ENCODE measurements at places on chromosomes 7 and 10.

DNA sequence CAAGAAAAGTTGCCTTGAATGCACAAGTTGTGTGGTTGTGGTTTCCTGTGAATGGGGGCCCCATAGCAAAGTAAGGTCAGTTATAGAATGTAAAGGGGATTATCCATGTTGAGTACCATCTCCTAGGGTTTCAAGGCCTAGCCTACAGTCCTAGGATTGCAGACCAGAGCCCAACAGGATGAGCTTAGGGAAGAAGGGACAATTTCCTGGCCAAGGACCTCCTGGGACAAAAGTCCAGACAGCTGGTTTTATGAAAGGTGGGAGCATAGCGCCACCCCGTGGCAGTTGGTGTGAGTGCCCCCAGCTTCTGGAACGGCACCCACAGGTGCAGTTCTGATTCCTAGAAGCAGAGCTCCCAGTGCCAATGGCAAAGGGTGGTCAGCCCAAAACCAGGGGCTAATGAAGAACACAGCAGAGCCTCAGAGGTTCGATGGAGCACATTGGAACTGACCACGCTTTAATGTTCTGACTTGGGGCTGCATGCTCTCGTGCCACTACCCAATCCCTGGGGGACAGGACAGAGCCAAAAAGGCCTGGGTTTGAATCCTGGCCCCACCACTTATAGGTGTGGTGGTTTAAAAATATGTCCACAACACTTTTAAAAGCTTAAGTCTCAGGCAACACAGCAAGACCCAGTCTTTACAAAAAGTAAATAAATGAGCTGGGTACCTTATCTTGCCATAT lies 25.8 kb upstream of the TMEM120A start:
- DNase-seq: peak; percentile 13

DNA sequence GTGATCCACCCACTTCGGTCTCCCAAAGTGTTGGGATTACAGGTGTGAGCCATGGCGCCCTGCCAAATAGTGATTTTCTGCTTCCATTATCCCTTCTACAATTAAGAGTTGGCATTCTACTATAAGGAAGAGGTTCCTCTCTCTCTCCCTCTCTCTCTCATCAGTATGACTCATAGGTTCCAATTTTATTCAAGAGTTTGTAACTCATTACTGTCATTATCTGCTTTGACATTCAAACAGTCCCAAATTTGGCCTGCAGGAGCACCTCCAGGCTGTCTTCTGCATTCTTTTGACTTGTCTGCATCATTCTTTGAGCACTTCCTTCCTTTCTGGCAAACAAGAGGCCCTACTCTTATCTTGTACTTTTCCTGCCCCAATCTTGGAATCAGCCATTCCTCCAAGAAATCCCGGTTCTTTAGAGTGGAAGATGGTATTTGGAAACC lies 33.2 kb upstream of the CALU start:
- no peak for DNase-seq

DNA sequence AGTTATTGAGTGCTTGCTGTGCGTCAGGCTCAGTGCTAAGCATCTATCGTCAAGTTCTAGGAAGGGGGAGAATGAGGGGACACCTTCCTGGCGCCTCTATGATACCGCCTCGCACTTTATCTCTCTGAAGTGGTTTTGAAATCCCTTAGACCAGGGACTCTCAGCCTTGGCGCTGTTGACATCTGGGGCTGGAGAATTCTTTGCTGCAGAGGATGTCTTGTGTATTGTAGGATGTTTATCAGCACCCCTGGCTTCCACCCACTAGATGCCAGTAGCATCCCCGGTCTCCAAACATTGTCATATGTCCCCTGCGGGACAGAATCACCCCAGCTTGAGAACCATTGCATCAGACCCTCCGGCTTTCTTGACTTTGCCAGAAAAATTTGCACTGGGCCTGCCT lies 285.5 kb downstream of the CCDC3 start:
- DNase-seq: no peak

- DNase-seq: no peak
These were observed 454.5 kb upstream of the FZD8 start for GRCh38 chr10:36096576-36096975.

- no peak for DNase-seq
These were observed 450.0 kb upstream of the FZD8 start for GRCh38 chr10:36092116-36092515.
